ENCODE measurements at places on chromosomes 7 and 10.

- DNase-seq = no peak
Observed at GRCh38 chr7:42426163-42426562, 189.2 kb upstream of the GLI3 start.

DNA sequence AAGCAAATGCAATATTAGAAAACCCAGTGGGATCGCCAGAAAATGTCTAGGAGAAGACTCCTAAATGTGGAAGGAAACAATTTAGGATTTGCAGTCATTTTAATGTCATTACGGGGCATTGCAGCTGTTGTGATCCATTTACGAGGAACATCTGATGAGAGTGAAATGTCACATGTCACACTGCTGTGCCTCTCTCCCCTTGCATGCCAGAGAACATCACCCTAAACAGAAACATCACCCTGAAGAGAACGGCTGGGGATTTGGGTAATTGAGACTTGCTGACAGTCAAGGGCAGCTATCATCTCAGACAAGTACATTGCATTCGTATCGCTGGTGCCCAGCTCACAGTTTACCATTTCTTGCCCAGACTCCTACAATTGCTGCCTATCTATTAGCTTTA, 785.7 kb upstream of the POM121L12 start:
- no peak for DNase-seq

- DNase-seq = peak; percentile 50
Observed at GRCh38 chr7:33903791-33904680, 1.3 kb upstream of the BMPER start.

DNA sequence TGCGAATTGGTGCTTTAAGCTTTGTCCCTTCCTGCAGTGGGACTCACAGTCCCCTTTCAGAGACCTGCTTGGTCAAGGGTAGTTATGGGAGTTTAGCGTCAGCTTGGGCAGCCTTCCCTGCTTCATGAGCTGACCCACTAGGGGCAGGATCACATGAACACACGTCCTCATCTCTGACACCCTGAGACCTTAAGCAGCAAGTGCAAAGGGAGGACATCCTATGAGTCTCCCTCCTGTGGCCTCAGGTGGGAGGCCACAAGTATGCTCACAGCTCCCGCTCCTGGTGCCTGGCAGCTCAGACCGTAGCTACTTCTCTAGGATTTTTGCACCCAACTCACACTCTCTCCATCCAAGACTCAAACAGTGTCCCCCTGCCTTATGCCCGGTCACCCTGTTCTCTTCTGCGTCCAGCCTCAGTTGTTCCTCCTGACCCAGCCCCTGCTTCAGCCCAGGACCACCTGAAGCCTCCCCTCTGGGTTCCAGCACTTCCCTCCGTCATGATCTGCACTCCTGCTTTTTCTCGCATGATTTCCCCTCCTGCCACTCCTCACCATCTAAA, 136.6 kb upstream of the FAM20C start:
- DNase-seq = no peak

GRCh38 chr7:75856536-75856935, 22.3 kb upstream of the RHBDD2 start:
- no peak for DNase-seq

- DNase-seq = no peak
Observed at GRCh38 chr7:158976468-158976848, 120.1 kb downstream of the DYNC2I1 start.

DNA sequence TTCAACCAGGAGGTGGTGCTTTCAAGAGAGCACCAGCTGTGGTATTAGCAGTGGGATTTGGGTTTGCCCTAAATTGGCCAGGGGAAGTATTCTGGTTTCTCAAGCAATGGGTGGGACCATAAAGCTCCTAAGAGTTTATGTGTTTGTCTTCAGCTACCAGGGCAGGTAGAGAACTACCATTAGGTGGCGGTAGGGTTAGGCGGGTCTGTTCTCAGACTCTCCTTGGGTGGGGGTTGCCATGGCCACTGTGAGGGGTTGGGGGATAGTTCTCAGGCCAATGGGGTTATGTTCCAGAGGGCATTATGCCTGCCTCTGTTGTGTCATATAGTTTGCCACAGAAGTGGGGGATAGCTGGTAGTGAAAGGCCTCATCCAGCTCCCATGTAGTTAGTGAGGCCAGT, 47.7 kb upstream of the BICC1 start:
- no peak for DNase-seq

GRCh38 chr10:35872671-35873070, 230.6 kb upstream of the FZD8 start:
- no peak for DNase-seq

DNA sequence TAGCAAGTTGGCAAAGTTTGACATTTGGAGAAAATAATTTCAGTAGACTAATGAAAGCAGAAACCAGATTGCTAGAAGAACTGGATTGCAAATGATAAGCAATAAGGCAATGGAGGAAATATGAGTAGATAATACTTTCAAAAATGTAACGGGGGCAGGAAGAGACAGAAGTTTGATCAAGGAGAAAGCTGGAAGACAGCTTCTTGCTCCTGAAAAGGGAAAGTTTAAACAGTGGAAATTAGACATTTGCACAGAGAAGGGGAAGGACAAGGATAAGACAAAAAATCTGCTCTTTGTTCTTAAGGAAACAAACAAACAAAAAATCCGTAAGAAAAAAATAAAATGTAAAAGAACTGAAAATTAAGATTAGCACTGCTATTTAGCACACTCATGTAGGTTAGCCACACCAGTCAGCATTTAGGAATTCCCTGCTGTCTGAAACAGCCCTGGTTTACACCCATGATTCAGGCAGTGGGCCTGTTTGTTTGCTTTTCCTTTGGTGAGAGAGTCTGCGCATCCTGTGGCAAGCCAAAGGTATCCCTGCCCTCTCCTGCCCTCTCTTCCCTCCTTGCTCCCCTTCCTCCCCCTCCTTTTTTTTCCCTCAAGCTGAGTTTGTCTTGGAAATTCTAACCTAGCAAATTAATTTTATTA, 104.3 kb upstream of the CAV2 start:
- no peak for DNase-seq

DNA sequence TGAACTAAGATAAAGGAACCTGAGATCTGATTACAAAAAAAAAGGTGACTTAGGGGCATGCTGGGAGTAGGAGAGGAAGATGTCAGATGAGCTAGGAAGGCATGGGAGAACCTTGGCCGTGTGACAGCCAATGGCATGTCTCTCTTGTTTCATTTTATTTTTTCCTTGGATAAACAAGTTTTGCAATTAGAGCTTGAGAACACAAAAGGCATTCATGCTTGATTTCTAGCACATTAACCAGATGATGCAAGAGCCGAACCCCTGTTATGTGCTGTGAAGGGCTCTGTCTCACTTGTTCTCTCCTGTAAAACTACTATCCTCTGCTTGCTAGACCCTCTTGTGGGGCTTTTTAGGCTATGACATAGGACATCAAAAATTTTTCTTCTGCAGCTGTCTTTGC, 134.3 kb upstream of the ASAH2 start:
- DNase-seq = peak; percentile 25

GRCh38 chr7:128915841-128916642, 5.5 kb upstream of the KCP start:
- DNase-seq = no peak

- DNase-seq = no peak
Observed at GRCh38 chr7:79347351-79347750, 106.1 kb downstream of the MAGI2 start.

- no peak for DNase-seq
Observed at GRCh38 chr10:43966571-43966965, 317.9 kb upstream of the ZNF32 start.

- no peak for DNase-seq
Observed at GRCh38 chr10:10830293-10830986, 187.2 kb upstream of the CELF2 start.

GRCh38 chr10:121291823-121292222, 306.4 kb downstream of the FGFR2 start:
- DNase-seq = no peak

DNA sequence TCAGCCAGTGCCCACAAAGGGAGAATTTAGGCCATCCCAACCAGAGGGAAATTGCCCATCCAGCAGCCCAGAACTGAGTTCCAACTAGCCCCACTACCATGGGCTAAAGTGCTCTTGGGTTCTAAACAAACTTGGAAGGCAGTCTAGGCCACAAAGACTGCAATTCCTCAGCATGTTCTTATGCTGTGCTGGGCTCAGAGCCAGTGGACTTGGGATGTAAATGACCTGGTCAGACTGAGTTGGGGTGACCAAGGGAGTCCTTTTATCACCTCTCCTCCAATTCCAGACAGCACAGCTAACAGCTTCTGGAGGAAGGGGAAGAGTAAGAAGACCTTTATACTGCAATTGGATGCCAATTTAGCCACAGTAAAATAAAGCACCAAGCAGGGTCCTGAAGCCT, 607.2 kb upstream of the KCND2 start:
- DNase-seq = no peak

DNA sequence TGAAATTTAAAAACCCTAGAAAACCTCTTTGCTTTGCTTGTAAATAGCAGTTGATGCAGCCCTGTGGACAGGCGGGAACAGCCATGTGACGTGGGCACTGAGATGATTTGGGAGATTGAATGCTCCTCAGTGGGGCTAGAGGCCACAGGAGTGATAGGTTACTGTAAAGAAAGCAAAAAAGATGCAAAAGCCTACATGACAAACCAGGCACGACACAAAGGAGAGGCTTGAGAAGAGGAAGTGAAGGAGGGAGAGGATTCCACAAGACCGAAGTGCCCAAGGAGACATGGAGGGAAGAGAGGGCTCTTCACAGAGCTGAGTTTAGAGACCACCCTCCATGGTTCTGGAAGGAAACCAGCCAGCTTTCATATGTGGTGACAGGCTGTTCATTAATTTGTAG, 25.7 kb downstream of the IKZF1 start:
- no peak for DNase-seq

GRCh38 chr7:46179061-46179610, 258.1 kb upstream of the IGFBP3 start:
- DNase-seq = no peak

DNA sequence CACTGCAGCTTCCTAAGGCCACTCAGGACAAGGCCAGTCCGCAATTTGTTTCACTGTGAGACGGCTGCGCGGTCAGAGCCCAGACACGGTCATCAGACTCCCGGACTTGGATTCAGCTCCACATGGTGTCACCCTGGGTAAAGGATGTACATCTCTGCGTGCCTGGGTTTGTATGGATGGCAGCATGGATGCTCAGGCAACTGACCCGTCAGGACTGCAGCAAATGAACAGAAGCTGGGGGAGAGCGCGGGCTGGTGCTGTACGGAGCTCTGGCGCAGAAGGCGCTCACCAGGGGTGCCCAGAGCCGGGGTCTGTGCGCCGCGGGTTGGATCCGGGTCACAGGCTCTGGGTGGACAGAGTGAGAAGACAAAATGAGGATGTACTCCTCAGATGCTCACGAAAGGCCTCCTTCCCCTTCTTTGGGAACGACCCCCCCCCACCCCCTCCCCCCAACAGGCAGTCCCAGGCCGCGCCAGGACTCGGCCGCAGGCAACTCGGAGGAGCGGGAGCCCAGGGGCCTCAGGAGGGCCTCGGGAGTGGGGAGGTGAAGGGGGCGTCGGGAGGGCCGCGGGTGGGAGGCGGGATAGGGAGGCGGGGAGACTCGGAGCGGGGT, 92.4 kb downstream of the CXCL12 start:
- no peak for DNase-seq

- DNase-seq = no peak
Observed at GRCh38 chr7:23235813-23236221, 10.8 kb upstream of the GPNMB start.

GRCh38 chr10:44924261-44925040, 13.3 kb downstream of the TMEM72 start:
- no peak for DNase-seq

DNA sequence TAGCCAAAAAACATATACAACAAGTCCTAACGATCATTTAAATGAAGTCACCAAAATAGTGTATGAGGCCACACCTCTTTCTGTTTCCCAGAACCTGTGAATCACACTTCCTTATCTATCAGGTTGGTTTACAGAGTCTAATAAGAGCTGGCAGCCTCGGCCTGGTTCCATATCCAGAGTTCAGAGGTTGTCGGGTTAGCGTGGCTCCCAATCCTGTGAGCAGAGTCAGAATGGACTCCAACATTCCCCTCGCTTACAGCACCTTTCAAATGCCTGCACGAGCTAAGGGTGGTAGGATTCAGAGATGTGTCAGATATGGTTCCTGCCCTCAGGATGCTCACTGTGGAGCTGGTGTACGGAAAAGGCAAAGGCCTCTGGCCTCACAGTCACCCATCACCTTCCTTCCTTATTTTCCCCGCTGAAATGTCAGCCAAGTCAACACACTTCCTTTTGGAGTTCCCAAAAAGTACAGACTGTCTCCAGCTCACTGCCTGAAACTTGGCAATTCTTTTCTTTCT, 6.0 kb downstream of the IL15RA start:
- DNase-seq = peak; percentile 88

DNA sequence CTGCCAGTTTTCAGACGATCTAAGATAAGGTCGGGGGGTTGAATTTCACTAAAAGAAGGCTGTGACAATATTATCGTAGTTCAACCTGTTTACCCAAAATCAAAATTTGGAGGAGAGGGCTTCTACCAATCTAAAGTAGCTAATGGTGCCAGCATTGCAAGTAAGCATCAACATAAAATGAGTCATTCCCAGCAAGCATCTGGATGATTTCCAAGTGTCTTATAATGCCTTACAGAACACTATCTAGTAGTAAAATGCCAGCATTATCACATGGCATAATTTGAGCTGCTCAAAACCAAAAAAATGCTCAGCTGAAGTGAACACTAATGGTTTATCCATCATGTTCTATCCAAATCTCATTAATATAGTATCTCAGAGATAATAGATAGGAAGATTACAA, 1193.9 kb downstream of the DNAJB9 start:
- no peak for DNase-seq

GRCh38 chr7:90424720-90425119, 21.5 kb downstream of the CLDN12 start:
- no peak for DNase-seq

GRCh38 chr10:11927746-11928145, 104.6 kb downstream of the PROSER2 start:
- DNase-seq = no peak

DNA sequence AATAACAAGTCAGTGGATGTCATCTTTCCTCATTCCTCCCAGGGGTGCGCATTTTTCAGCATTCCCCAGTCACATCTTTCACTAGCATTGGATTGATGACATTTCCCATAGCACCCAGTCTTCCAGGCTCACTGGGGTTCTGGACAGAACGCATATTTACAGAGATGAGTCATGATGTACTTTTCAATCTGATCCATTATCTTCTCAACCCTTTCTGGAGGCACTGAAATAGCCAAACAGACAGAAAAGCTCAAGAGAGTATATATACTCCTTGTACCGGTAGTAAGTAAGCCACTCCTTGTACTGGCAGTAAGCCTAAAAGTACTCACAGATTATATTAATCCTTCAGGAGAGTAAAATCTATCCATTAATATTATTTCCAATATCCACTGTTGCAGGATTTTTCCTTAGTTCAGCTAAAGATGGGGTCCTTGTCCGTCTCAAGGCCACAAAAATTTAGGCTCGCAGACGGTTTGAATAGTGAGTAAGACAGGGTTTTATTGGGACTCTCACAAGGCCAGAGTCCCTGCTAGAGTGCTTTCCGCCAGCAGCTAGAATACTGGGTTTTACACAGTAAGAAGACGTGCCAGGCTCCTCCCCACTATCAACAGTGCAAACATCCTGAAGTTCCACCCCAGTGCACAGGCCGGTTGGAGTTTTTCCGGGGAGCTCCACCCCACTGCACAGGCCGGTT, 60.8 kb downstream of the MDH2 start:
- peak; percentile 83 for DNase-seq

GRCh38 chr10:52653263-52653909, 119.2 kb downstream of the MBL2 start:
- peak; percentile 55 for DNase-seq

GRCh38 chr7:20323595-20323994, 7.1 kb upstream of the ITGB8 start:
- DNase-seq = no peak

Data from right lobe of liver (tissue), 6 donors.